Cardiac muscle cell (in vitro differentiated cells and primary cell): ENCODE measurements at places on chromosomes 13 and 19.
A peak's percentile ranks its signal among the peaks of the same experiment; 100 is the strongest.

DNA sequence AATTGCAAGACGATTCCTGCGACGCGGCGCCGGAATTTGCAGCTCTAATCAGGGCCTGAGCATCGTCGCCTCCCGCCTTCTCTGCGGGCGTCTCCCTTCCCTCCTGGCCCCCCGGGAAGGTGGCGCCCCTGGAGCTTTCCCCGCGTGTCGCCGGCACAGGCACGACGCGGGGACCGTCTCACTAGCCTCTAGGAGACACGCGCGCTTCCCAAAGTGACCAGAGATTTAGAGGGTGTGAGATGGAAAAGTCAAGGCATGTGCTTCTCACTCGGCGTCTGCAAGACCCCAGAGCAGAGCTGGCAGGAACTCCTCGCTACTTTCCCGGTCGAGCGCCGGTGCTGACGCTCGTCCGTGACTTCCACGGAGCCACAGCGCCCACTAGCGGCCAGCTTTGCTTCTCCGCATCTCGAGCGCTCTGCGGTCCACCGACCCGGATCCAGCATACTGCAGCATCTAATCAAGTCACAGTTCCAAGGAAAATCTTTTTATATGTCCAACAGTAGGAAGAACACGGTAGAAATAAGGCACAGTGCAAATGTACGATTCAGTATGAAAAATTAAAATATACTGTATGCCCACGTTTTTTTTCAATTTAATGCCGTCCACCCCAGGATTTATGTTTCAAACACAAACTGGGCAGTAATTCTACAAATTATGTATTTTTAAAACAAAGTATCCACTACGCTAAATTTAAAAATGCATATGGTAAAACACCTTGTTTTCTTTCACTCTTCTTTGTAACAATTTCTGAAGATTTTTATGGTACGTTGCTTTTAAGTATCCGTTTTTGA lies 977 bp upstream of the EFNB2 start:
- H3K4me3 ChIP-seq: peak overlapping the region; percentile 88
- peak; percentile 92 for DNase-seq
- no peak overlapping the region for H3K27ac ChIP-seq
- no peaks in the 10 kb centered on the region for H3K27me3 ChIP-seq
- H3K4me1 ChIP-seq: peaks cover 13% of the 10 kb centered on the region

- no peak overlapping the region for H3K4me3 ChIP-seq
- peak; percentile 76 for DNase-seq
- H3K4me1 ChIP-seq: no peaks in the 10 kb centered on the region
- no peaks in the 10 kb centered on the region for H3K27me3 ChIP-seq
- no peaks in the 10 kb centered on the region for H3K36me3 ChIP-seq
Measured at GRCh38 chr13:32940601-32941000, 75.6 kb upstream of the KL start.

DNA sequence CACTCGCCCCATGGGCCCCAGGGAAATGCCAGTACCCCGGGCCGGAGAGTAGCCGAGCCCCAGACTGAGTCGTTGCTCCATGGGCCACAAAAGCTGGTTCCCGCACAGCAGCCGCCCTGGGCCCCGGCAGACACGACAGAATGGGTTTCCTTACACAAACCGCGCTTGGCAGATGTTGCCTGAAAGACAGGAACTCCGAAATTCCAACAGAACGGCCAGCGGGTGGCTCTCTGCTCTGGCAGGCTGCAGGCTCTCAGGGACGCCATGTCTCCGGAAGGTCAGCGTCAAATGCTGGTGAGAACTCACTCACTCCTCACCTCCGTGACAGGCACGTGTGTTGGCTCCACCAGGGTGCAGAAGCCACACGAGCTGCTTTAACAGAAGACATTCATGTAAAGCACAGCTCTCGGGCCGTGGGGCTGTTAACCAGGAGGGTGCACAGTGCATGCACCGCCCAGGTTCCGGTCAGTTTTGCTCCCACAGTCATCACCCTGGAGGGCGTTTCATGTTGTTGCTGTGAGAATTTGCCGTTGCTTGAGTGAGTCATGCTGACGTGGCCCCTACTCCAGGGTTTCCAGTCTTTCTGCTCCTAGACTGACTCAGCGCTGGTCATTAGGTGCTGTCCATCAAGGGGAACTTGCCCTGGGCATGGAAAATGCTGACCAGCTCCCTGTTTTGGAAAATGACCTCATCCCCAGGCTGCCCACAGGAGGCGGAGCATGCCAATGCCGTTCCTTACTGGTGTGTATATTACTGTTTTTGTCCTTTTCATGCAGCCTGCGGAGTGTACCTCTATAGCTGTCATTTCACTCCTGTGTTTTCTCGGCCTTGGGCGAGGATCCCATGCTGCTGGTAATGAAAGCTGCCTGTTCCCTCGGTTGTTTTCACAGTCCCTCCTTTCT lies 44.8 kb downstream of the ANKRD10 start:
- no peak overlapping the region for H3K4me3 ChIP-seq
- H3K27me3 ChIP-seq: no peaks in the 10 kb centered on the region
- peak; percentile 36 for DNase-seq
- no peaks in the 10 kb centered on the region for H3K36me3 ChIP-seq
- peaks cover 2% of the 10 kb centered on the region for H3K4me1 ChIP-seq

DNA sequence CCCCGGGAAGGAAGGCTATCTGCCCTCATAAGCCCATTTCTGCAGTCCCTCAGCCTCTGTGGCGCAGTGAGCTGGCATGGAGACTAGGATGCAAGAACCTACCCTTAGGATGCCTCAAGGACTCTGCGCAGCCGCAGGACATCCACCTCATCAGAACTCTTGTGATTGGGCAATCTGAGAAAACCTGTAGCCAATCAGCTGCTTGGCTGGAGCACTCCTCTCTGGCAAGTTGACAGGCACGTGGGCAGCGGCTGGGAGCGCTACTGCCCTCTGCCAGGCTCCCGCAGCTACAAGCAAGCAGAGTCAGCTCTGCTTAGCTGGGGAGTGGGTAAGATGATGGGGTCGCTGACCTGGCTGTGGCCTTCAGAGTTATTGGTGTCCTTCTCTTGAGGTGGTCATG lies 1.5 kb upstream of the ECSIT start:
- peak; percentile 90 for DNase-seq
- H3K27me3 ChIP-seq: no peaks in the 10 kb centered on the region
- no peak overlapping the region for H3K4me3 ChIP-seq
- no peaks in the 10 kb centered on the region for H3K36me3 ChIP-seq
- no peak overlapping the region for H3K27ac ChIP-seq

- H3K4me1 ChIP-seq: peaks cover 8% of the 10 kb centered on the region
Measured at GRCh38 chr19:53394522-53394973, 401 bp upstream of the ZNF765 start.
